Amniotic epithelial cell (primary cell): ENCODE measurements at places on chromosomes 5 and 9.

DNA sequence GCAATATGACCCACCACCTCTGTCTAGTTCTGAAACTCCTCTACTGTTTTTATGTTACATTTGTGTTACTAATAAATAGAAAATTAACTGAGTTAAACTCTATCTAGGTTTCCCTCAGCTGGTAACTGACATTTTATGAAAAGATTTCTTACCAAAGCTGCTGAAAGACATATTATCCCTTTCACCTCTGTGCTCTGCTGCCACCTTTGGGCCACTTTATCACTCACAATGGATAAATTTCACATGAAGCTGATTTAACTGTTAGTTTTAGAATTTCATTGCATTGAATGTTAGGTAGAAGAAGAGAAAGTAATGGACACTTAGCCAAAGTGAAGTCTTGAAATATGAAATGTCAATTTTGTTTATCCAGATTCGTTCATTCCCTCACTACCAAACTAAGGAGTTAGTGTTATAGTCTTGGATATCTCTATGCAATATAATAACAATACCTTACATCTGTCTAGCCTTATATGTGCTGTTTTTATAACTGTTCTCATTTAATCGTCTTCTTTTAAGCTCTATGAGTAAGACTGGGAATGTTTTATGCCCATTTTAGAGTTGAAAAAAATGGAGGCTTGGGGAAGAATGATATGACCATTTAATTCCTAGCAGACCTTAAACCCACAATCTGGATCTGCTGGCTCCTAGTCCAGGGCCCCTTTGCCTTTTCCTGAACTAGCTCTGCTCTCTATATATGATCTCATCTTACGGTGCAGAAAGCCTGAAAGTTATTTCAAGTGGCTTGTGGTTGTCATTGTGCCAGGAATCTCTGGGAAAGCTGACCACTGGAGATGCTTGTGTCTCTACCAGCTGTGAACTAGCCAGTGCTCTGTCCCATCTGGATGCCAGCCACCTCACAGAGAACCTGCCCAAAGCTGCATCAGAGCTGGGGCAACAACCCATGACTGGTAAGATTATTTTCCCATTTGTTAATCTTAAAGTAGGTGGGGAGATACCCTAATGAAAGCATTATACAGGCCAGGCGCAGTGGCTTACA, 97.1 kb downstream of the GOLPH3 start:
- peak; percentile 55 for DNase-seq

- DNase-seq, result no peak
Observed at GRCh38 chr9:99796231-99796630, 25.5 kb upstream of the NR4A3 start.

- DNase-seq, result peak; percentile 78
Observed at GRCh38 chr5:171420431-171421241, 1.2 kb downstream of the FGF18 start.

DNA sequence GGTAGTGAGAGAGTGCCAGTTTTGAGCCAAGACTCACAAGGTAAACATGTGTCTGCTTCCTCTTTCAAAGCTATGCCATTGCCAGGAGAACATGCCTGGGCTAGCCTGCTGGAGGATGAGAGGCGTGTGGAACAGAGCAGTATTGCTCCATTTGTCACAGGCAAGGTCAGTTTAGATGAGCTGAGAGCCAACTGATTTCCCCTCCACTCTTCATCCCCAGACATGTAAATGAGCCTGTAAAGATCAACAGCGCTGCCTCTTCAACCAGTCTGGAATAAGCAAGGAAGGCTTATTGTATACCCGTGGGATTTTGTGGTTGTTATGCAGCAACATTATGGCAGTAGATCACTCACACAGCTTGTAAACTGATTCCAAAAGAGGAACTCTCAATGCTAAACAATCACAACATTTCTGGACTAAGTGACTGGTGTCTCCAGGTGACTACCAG, 8.2 kb upstream of the GDNF start:
- DNase-seq, result no peak
